CD4-positive, CD25-positive, alpha-beta regulatory T cell (primary cell): ENCODE measurements at places on chromosomes 16 and 17. TPM values are rescaled to one million over a fixed set of nuclear protein-coding genes. Genes with fewer than 3 reads are reported as not detected.

DNA sequence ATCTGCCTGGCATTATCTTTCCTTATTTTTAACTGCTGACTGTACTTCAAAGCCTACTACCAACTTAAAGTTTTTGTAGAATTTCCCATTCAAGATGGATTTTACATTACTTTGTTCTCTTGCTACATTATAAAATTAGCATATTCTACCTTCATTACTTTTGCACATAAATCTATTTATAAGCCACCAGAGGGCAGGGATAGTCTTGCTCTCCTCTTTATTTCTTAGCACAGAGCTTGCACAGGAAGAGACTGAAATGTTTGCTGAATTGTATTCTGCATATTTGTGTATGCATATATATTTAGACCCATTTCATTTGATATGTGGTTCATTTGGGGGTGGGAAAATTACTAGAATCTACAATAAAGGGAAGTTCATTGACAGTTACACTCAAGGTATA, 108.0 kb downstream of the SKAP1 start:
- DNase-seq, result peak; percentile 16

DNA sequence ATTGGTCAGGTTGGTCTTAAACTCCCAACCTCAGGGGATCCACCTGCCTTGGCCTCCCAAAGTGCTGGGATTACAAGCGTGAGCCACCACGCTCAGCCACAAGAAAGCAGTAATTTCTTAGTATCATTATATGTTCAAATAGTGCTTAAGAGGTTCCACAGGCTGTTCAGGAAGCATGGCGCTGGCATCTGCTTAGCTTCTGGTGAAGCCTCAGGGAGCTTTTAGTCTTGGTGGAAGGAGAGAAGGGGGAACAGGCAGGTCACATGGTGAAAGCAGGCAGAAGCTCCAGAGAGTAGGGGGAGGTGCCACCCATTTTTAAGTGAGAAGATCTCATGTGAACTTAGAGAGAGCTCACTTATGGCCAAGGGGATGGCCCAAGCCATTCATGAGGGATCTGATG, 3.7 kb upstream of the SEC14L1 start:
- DNase-seq, result no peak

DNA sequence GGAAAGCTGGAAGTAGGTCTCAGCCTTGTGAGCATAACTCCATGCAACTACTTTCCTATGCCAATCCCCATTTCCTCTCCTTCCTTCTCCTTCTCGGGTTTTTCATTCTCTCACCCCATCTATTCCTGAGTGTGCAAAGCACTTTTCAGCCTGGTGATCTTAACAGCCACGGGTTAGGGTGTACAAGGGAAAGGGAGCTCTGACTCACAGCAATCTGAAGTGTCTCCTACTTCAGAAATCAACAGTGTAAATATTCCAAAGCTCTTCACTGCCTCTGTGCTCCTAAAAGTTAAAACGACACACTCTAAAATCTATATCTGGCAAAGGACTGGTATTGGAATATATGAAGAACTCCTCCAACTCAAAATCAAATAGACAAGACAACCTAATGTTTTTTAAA, 268.0 kb upstream of the IRX3 start:
- DNase-seq, result no peak

DNA sequence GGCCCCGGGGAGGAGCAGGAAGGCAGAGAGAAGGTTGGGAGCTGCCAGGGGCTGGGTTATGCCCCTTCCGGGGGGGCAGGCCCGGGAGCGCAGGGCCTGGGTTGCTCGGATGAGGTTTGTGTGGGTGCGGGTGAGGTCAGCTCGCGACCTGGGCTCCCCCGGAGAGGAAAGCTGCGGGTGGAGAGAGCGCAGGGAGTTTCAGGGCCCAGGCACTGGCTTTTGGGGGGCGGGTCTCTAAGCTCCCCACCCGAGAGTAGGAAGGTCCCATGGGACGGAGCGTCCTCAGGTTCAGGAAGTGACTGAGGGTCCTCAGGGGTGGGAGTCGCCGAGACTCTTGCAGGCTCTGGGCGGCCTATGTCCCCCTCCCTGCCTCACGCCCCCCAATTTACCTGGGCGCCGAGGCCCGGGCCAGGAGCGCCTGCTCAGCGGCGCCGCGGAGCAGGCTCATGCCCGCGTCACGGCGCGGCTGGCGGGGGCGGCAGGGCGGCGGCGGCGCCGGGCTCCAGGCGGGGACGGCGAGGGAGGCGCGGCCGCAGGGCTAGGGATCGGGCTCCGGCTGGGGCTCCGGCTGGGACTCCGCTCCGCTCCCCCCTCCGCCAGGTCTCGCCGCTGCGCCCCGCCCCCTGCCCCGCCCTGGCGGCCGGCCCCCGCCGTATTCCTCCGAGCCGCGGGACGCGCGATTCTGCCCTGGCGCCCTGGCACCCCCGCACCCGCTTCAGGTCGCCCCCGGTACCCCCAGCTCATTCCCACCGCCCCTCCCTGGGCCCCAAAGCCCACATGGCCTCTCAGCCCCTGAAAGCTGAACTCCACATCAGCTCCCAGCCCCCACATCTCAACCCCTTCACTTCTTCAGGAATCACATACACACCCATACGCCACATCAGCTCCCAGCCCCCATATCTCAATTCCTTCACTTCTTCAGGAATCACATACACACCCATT, at the start of gene DOK4:
Gene DOK4 (minus strand): TSS at position 578 of the 942 bp plus-strand sequence. CDS start 6,986 bp downstream, outside the sequence.
- peak; percentile 63 for DNase-seq

- peak; percentile 83 for DNase-seq
Measured at GRCh38 chr17:81967533-81968395, 6.8 kb upstream of the NOTUM start.

GRCh38 chr17:52648995-52649394, 490.5 kb upstream of the CA10 start:
- DNase-seq, result no peak

DNA sequence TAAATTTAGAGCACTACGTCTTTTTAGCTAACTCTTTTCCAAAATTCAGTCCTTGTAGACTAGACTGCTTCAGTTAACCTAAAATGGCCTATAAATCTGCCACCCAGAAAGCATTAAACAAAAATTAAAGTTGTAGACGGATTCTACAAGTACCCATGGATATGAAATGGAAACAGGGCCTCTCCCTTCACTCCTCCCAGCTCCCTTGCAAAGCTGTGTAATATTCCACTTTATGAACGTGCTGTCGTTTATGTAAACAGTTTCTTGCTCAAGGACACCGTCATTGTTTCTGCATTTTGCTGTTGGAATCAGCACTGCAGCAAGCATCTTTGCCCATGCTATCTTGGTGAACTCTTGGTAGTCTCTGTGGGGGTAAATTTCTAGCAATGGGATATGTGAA, 5.1 kb downstream of the MED9 start:
- no peak for DNase-seq

DNA sequence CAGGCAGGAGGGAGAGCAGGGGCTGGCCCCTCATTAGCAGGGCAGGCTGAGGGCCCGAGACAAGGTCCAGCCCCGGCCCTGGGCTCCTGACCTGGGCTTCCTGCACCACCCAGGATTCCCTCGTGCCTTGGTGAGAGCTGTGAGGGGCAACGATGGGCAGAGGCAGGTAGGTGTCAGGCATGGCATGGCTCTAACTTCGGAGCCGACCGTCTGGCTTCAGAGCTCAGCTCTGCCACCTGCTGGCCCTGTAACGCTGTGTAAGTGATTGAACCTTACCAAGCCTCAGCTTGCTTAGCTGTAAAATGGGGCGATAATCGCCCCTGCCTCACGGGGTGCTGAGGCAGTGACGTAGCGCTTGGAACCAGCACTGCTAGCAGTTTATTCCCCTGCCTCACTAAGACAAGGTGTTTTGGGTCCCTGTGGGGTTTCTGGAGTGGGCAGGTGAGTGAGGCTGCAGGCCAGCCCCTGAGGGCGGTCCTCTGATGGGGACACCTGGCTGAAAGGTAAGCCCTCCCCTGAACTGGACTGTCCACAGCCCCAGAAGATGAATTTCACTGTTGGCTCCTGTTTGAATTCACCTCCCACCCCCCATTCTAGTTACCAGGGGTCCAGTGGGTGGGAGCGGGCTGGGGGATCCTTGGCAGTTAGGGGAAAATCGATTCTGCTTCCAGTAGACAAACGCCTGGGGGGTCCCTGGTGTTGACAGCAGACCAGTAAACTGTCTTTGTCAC, 184.8 kb upstream of the GSE1 start:
- no peak for DNase-seq

- DNase-seq, result no peak
Measured at GRCh38 chr17:30132615-30133014, 16.0 kb downstream of the NSRP1 start.

The CMTM2 gene
- 0.49 TPM for total RNA-seq

The CDH1 gene
- total RNA-seq, result 4.6 TPM

The RAB37 gene
- 85.5 TPM for total RNA-seq

The EPN3 gene
- not detected for total RNA-seq
